Astrocyte (in vitro differentiated cells and primary cell): ENCODE measurements at places on chromosomes 5 and 9. TPM values are rescaled to one million over a fixed set of nuclear protein-coding genes. Genes with fewer than 3 reads are reported as not detected.

Gene CAAP1
- total RNA-seq, result 16.3 and 16.7 TPM in 2 replicates

- no peak for DNase-seq
Measured at GRCh38 chr5:147450606-147451005, 59.3 kb downstream of the DPYSL3 start.

Gene MAML1
- 24.7 and 26.0 TPM in 2 replicates for total RNA-seq

GRCh38 chr9:75457474-75458011, 369.2 kb downstream of the OSTF1 start:
- no peak for DNase-seq

DNA sequence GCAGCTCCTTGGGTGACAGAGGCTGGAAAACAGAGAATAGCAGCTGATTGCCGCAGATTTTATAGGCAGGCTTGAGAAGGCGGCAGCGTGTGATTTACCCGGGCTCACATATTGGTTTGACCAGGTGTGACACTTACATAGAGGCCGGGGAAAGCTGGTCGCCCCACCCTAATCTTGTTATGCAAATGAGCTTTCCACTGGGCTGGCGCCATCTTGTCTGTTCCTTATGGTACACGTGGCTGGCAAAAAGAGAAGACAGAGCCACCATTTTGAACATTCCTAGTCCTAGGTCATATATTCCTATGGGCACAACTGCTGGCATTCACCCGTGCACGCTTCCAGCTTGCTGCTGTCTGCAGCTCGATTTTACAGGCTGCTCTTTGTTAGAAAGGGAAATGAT, 11.3 kb upstream of the SPZ1 start:
- no peak for DNase-seq

DNA sequence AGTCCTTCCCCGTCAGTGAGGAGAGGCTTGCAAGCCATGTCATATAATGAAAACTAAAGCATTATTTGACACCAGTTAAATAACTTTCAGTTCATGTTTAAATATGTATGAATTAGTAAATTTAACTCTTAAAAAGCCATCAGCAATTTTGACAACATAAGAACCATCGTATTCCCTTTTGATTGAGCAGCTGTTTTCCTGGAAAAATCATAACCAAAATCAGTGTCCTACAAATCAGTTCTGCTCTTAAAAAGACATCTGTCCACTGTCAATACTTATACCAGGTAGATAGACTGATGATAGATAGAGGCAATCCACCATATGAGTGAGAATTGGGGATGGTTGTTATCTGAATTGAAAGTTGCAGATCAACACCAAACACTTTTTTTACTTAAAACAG, 2.3 kb downstream of the DIRAS2 start:
- DNase-seq, result no peak
